ENCODE measurements at places on chromosomes 16 and 17. TPM values are rescaled to one million over a fixed set of nuclear protein-coding genes. Genes with fewer than 3 reads are reported as not detected.

GLYR1 gene
- total RNA-seq: 114 TPM

C17orf78 gene
- total RNA-seq: not detected

HIGD1B gene
- total RNA-seq: 1.3 TPM

DNA sequence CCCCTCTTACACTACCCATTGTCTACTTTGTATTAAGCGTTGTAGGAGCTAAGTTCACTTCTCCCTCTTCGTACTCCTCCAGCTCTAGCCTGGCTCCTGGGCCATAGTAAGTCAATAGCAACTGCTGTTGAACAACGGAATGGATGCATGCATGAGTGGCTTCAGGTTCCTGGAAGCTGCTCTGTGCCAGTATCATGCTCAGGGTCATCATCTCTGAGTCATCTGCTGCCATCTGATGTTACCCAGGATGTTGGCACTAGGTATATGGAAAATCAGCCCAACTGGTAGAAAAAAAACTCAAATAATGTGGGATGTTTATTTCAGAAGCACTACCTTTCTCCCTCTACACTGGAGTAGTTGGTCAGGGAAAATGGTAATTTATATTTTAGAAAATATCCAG, 536.8 kb downstream of the NPIPA7 start:
- no peak for DNase-seq

Measured in left colon (tissue), 2 donors.